ENCODE measurements at places on chromosomes 16 and 17. TPM values are rescaled to one million over a fixed set of nuclear protein-coding genes. Genes with fewer than 3 reads are reported as not detected.

The ABCA8 gene
- 231 TPM for total RNA-seq

The MT3 gene
- total RNA-seq, result not detected

The KRTAP2-1 gene
- not detected for total RNA-seq

The PLXDC1 gene
- 3.3 TPM for total RNA-seq

The C17orf113 gene
- total RNA-seq, result 0.49 TPM

The CD300H gene
- not detected for total RNA-seq

Measured in fibroblast of the aortic adventitia (primary cell).